Fibroblast of upper back skin (primary cell): ENCODE measurements at places on chromosomes 4 and X.
A peak's percentile ranks its signal among the peaks of the same experiment; 100 is the strongest.

GRCh38 chr4:55547466-55547770 is 709 bp upstream of the CLOCK start:
- peak; percentile 63 for DNase-seq

GRCh38 chr4:93072292-93072691 is 756.3 kb upstream of the ATOH1 start:
- DNase-seq = no peak

GRCh38 chr4:121070696-121071639 is 1.4 kb downstream of the NDNF start:
- DNase-seq = peak; percentile 54

GRCh38 chr4:99408346-99408745 is 26.8 kb downstream of the ADH7 start:
- DNase-seq = no peak

DNA sequence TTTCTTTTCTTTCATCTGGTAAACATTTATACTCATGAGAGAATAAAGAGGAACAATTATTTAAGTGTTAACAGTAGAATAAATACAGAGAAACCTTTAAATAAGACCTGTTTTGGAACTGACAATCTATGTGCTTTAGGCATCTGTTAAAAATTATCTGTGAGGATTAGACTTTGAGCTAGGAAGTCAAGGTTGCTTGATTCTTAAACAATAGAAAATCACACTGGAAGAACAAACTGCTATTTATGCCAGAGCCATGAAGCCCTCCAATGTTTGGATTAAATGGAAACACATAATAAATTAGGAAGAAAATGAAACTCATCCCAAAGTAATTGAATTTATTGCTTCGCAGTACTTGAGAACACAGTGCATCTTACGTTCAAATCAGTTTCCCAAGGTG is 207.2 kb upstream of the NPY2R start:
- DNase-seq = no peak

DNA sequence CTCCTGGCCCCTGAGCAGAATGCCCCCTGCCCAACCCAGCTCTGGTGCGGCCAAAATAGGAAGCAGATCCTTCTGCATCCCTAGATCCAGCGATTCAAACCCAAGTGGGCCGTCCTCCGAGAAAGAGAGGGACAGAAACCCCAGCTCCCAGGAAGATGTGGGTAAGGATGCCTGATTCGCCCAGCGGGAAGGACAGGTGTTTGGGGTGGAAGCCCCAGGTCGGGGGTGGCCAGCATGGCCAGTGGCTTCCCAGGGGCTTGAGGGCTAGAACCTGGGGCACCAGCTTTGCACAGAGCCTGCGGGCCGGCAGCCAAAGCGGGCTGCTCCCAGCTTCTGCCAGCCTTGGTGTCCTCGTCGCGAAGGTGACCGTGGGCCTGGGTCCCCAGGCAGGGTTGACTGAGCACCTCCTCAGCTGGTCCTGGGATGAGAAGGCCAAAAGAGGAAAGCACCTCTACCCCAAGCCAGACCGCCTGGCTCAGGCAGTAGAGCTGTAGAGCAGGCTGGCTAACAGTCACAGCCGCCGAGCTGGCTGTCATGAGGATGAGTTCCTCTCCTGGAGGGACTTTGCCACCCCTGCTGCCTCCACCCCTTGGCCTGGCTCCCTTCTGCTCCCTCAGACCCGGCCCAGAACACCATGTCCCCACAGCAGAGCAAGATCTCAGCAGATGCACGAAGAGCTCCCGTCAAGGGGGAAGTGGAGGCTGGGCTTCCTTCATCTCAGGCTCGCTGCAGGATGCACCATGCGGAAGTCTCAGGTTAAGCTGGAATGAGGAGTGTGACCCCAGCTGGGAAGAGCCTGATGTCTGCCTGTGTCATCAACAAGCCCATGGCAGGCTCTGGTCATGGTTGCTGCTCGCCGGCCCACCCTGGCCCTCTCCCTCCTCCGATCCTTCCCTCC is 59.9 kb downstream of the CPZ start:
- DNase-seq = no peak

DNA sequence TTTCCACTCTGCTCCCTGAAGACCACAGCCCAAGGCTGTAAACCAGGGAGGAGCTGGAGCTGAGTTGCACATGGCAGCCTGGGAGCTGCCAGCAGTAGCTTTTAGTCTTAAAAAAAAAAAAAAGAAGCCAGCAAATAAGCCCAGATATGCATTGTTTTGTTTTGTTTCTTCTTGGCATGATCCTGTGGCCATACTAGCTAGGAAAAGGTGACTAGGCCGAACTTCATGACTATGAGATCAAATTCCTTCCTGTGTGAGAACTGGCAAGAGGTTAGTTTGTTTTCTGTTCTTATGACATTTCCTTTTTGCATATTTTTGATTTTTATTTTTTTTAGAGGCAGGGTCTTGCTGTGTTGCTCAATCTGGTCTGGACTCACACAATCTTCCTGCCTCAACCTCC is 323.3 kb downstream of the DCTD start:
- DNase-seq = no peak

- DNase-seq = no peak
Observed at GRCh38 chrX:119036107-119037029, 36.4 kb upstream of the CT47C1 start.
